ENCODE measurements at places on chromosomes 7 and 10. TPM values are rescaled to one million over a fixed set of nuclear protein-coding genes. Genes with fewer than 3 reads are reported as not detected.

The FBXL13 gene
- polyA plus RNA-seq: 0.49 TPM

The NAT16 gene
- 0.12 TPM for polyA plus RNA-seq

The HOXA4 gene
- polyA plus RNA-seq: 2.3 TPM

The SEMA3E gene
- polyA plus RNA-seq: 1.2 TPM

The TUBB8 gene
- polyA plus RNA-seq: not detected

The SFTPA1 gene
- polyA plus RNA-seq: not detected

The VSTM2A gene
- polyA plus RNA-seq: not detected

The ARMS2 gene
- not detected for polyA plus RNA-seq

The MYO3A gene
- not detected for polyA plus RNA-seq

The GIMAP8 gene
- not detected for polyA plus RNA-seq

The PSMG3 gene
- polyA plus RNA-seq: 78.3 TPM

The MACROH2A2 gene
- 27.5 TPM for polyA plus RNA-seq

The SAP25 gene
- 0.37 TPM for polyA plus RNA-seq

The ADIRF gene
- not detected for polyA plus RNA-seq

The PDK4 gene
- polyA plus RNA-seq: 8.6 TPM

The C10orf53 gene
- not detected for polyA plus RNA-seq

The C10orf71 gene
- polyA plus RNA-seq: not detected

The GSTO2 gene
- 1.9 TPM for polyA plus RNA-seq

The ADRB1 gene
- 0.62 TPM for polyA plus RNA-seq

The POP7 gene
- polyA plus RNA-seq: 77.4 TPM

The RGS10 gene
- 41.4 TPM for polyA plus RNA-seq

The NIPSNAP2 gene
- 48.2 TPM for polyA plus RNA-seq

The TFEC gene
- 0.01 TPM for polyA plus RNA-seq

The NPTX2 gene
- not detected for polyA plus RNA-seq

The TMEM176A gene
- polyA plus RNA-seq: not detected

The STK31 gene
- polyA plus RNA-seq: 2.0 TPM

The MMRN2 gene
- 0.35 TPM for polyA plus RNA-seq

The FAS gene
- polyA plus RNA-seq: 23.4 TPM

The FAM24B gene
- polyA plus RNA-seq: 16.8 TPM

The PKD2L1 gene
- 0.10 TPM for polyA plus RNA-seq

The AQP1 gene
- 0.50 TPM for polyA plus RNA-seq

The CALCR gene
- polyA plus RNA-seq: not detected

The KCND2 gene
- not detected for polyA plus RNA-seq

The GFRA1 gene
- 13.2 TPM for polyA plus RNA-seq

The DENND11 gene
- polyA plus RNA-seq: 7.5 TPM

The TEX47 gene
- not detected for polyA plus RNA-seq

The RBP3 gene
- not detected for polyA plus RNA-seq

The CTTNBP2 gene
- polyA plus RNA-seq: 0.21 TPM

The TSPAN13 gene
- 8.4 TPM for polyA plus RNA-seq

The RARRES2 gene
- not detected for polyA plus RNA-seq

The PTPN20 gene
- polyA plus RNA-seq: 3.9 TPM

The NEUROG3 gene
- polyA plus RNA-seq: not detected

The ICA1 gene
- polyA plus RNA-seq: 0.84 TPM

The SLC13A4 gene
- polyA plus RNA-seq: not detected

The AKR1D1 gene
- not detected for polyA plus RNA-seq

The MSMB gene
- polyA plus RNA-seq: not detected

The CYP17A1 gene
- not detected for polyA plus RNA-seq

The SPDYE9 gene
- not detected for polyA plus RNA-seq

The ZNF804B gene
- polyA plus RNA-seq: not detected

The ADGRA1 gene
- not detected for polyA plus RNA-seq

The PLA2G12B gene
- polyA plus RNA-seq: not detected

The TRIM50 gene
- polyA plus RNA-seq: not detected

The BZW2 gene
- polyA plus RNA-seq: 72.4 TPM

The KCNIP2 gene
- 1.7 TPM for polyA plus RNA-seq

The NCF1 gene
- not detected for polyA plus RNA-seq

All from A549 (cell line).